NCI-H1417 treated with DMSO at 0.1 percent for 48 hours (cell line): ENCODE measurements at places on chromosomes 2 and 18.

GRCh38 chr2:158497486-158497885 is 40.7 kb downstream of the PKP4 start:
- no peak for DNase-seq

DNA sequence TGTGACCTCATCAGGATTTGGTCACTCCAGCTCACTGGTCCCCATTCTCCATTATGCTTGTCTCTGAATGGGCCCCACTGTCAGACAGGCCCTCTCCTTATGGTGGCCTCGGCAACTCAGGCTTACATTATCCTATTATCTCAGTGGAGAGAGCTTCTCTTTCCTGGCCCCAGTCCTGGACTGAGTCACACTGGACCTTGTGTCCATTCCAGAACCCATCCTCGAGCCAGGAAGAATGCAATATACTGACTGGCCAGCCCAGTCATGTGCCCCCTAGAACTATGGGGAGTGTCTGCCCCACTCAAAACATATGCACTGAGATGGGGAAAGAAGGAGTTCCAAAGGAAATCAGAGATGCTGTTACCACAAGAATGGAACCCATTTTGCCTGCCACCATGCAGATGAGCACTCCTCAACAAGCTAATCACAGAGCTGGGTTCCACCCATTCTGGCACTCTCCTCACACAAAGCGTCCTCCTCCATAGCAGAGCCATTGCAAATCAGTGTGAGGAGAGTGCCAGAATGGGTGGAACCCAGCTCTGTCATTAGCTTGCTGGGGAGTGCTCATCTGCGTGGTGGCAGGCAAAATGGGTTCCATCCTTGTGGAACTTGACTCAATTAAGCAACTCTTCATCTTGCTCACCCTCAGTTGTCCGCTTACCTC is 71.9 kb downstream of the CHRNA1 start:
- DNase-seq = no peak

DNA sequence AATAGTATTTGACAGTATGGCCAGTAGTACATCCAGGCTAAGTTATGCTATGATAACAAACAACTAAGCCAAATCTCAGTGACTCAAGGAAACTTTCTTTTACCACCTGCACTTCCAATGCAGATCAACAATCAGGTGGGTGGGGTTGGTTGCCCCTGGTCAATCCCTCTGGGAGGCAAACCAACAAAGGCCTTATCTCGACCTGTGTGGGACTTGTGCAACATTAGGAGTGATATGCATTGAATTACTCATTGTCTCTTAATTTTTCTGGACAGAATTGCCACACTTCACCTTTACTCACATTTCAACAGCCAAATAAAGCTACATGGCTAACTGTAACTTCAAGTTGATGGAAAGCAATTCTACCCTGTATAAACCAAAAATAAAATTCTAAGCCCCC is 1049.3 kb upstream of the CDH2 start:
- no peak for DNase-seq

GRCh38 chr2:26838121-26838906 is 9.6 kb upstream of the DPYSL5 start:
- DNase-seq = no peak

GRCh38 chr2:204129591-204130294 is 193.2 kb downstream of the ICOS start:
- no peak for DNase-seq

DNA sequence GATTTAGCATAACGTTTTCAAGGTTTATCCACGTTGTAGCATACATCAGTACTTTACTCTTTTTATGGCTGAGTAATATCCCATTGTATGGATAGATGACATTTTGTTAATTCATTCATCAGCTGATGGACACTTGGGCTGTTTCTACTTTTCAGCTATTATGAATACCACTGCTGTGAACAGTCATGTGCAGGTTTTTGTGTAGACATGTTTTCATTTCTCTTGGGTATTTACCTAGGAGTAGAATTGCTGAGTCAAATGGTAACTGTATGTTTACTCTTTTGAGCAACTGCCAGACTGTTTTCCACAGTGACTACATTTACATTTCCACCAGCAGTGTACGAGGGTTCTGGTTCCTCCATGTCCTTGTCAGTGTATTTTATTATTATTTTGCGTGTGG is 33.9 kb downstream of the COX7A2L start:
- DNase-seq = no peak

DNA sequence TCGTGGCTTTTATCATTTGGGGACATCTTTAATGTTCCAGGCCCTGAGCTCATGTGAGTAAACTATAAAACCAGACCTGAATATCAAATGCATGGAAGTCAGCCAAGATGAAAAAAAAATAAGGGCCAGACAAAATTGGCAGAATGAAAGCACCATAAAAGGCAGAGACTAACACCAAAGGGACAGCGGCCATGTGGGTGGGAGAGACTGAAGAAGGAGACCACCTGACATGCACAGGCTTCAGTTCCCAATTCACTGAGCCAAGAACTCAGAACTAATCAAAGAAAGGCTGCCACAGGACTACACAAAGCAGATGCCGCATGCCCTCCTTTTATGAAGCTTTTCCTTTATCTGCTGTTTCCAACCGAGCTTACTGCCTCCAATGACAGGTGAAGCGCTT is 267.1 kb downstream of the RAD51AP2 start:
- no peak for DNase-seq

DNA sequence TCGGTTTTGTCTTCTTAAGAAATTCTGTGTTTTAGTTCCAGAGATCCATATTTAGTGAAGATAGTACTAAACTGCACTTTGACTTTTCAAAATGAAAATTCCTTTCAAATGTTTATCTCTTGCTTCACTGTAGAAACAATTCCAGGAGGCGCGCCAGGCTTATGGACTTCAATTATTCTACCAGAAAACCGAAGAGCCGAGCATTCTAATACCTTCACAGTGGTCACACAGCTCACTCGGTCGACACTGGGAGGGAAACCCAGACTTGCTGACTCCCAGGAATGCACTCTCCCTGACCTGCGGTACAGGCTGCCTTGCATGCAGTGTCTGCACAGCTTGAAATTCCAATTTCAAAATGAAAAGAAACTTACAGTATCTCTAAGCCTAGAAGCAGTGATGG is 119.9 kb upstream of the PIEZO2 start:
- DNase-seq = no peak

GRCh38 chr18:54031243-54031642 is 193.2 kb downstream of the MBD2 start:
- no peak for DNase-seq

- DNase-seq = no peak
Measured at GRCh38 chr2:53787614-53788289, 908 bp downstream of the ERLEC1 start.

- no peak for DNase-seq
Measured at GRCh38 chr2:100292022-100292580, 30.2 kb downstream of the LONRF2 start.

GRCh38 chr18:75624869-75625268 is 197.4 kb upstream of the SMIM21 start:
- no peak for DNase-seq

DNA sequence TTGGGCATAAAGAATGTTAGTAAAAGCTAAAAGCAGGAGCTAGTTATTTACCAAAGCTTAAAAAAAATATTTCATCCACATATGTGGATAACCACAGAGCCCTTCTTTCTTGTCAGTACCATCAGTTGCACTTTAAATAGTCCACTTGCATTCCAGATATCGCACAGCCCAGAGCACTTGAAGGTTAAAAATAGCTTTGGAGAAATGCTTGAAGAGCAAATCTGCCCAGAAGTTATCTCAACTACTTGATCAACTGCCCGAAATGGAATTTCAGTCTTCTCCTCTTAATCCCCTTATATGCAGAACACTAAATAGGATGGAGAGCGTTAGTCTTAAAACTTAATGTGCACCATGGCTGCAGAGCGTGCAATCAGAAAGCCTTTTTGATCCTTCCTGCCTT is 148.3 kb downstream of the PLEKHA3 start:
- DNase-seq = no peak

DNA sequence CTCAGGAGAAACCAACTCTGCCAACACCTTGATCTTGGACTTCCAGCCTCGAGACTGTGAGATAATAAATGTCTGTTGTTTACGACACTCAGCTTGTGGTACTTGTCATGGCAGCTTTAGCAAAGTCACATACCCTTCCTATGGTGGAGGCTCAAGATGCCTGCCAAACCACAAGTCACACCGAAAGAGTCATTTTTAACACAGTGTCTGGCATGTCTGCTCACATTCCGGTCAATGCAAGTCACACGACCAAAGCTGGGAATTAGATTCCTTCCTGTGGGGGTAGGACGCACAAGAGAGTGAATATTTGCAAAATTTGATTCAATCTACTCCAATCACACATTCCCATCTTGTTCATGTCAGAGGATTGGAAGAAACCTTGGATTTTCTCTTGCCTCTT is 24.6 kb downstream of the KCNE4 start:
- DNase-seq = no peak

- no peak for DNase-seq
Measured at GRCh38 chr2:10412380-10412779, 35.7 kb downstream of the ODC1 start.

GRCh38 chr2:41955316-41956043 is 92.3 kb upstream of the PKDCC start:
- DNase-seq = no peak

- DNase-seq = no peak
Measured at GRCh38 chr2:153287109-153287801, 191.3 kb downstream of the RPRM start.

- no peak for DNase-seq
Measured at GRCh38 chr2:60597346-60597745, 43.9 kb upstream of the BCL11A start.

DNA sequence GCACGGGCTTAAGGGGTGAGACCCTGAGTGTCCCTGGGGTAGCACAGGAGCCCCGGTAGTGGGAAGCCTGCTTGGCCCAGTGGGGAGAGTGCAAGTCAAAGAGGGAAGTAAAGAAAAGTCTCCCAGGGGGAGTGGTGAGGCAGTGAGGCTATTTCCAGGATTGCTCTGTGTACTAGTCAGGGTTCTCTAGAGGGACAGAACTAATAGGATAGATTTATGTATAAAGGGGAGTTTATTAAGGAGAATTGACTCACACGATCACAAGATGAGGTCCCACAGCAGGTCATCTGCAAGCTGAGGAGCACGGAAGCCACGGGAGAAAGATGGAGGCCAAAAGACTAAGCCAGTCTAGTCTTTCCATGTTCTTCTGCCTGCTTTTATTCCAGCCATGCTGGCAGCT is 45.5 kb downstream of the CMPK2 start:
- DNase-seq = no peak

GRCh38 chr18:74819433-74820059 is 221.9 kb downstream of the ZNF407 start:
- DNase-seq = no peak

DNA sequence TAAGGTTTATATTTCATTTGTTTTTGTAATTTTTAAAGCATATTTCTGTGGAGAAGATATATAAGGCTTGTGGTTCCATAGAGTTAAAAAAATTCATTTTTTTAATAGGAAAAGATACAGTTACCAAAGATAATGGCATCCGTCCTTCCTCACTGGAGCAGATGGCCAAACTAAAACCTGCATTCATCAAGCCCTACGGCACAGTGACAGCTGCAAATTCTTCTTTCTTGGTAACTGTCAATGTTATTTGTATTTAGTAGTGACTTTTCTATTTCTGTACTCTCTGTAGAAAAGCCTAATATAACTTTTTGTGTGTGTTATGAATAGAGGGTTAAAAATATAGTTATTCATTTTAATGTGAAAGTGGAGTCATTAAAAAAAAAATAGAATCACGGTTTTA is 35.1 kb downstream of the HADHB start:
- DNase-seq = no peak

DNA sequence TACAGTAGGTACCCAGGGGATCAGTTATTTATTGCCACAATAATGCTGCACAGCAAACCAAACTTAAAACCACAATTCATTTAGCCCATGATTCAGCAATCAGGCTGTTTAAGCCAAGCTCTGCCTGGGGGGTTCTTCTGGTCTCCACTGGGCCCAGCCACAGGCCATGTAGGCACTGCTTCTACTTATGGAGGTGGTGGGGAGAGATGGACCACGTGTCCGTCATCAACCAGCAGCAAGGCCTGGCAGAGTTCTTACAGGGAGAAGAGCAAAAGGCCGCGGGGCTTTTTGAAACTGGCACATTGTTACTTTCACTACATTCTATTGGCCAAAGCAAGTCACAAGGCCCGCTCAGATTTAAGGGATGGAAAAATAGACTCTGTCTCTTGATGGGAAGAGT is 76.3 kb upstream of the DAPL1 start:
- no peak for DNase-seq

GRCh38 chr2:122866095-122866494 is 1110.6 kb downstream of the TSN start:
- no peak for DNase-seq

- no peak for DNase-seq
Measured at GRCh38 chr2:163630836-163631235, 105.0 kb downstream of the FIGN start.

- no peak for DNase-seq
Measured at GRCh38 chr2:99824758-99825157, 317.6 kb downstream of the AFF3 start.

DNA sequence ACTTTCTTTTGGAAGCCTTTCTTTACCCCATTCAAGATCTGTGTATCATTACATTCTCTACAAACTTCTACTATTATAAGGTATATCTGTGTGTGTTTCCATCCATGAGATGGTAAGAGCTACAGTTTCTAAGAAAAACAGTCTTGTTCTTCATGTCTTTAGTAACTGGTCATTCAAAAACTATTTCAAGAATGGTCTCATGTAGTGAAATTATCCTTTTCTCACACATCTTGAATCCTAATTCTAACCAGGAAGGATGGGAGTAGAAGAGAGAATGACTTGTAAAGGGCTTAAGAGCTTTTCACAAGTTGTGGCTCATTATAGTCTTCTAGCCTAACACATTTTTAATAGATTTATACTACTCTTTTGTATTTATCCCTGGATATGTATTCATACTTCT is 47.3 kb downstream of the ROCK1 start:
- no peak for DNase-seq

DNA sequence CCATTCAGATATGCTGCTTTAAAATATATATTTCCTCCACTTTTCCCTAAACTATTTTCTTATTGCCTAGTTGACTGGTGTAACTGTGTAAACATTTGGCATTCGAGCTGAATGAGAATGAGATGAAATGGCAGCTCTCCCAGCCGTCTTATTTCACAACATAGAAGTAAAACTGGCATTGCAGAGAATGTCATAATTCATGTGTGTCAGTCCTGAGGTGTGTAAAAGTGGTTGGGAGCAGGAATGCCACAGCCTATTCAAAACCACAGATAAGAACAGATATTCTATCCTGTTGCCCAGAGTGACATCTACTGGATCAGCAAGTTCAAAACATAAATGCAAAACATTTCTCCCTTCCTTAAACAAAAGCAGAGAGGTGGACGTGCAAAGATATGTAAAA is 565.5 kb upstream of the CHAC2 start:
- DNase-seq = no peak

- DNase-seq = no peak
Measured at GRCh38 chr18:56258178-56258577, 380.2 kb downstream of the TXNL1 start.
